ENCODE measurements at places on chromosomes 13 and 19.

DNA sequence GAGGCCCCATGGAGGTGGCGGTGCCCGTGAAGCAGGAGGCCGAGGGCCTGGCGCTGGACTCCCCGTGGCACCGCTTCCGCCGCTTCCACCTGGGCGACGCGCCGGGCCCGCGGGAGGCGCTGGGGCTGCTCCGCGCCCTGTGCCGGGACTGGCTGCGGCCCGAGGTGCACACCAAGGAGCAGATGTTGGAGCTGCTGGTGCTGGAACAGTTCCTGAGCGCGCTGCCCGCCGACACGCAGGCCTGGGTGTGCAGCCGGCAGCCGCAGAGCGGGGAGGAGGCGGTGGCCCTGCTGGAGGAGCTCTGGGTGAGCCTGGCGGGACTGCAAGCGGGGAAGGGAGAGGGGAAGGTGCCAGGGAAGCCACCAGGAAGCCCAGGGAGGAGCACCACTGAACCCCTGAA, 5.8 kb downstream of the ZNF444 start:
- DNase-seq = no peak

GRCh38 chr19:32649751-32650150, 25.2 kb downstream of the ANKRD27 start:
- DNase-seq = no peak

GRCh38 chr19:6066661-6067646, 43.3 kb downstream of the RFX2 start:
- DNase-seq = no peak

- DNase-seq = peak; percentile 99
Observed at GRCh38 chr13:40445557-40445990, 220.9 kb downstream of the FOXO1 start.

DNA sequence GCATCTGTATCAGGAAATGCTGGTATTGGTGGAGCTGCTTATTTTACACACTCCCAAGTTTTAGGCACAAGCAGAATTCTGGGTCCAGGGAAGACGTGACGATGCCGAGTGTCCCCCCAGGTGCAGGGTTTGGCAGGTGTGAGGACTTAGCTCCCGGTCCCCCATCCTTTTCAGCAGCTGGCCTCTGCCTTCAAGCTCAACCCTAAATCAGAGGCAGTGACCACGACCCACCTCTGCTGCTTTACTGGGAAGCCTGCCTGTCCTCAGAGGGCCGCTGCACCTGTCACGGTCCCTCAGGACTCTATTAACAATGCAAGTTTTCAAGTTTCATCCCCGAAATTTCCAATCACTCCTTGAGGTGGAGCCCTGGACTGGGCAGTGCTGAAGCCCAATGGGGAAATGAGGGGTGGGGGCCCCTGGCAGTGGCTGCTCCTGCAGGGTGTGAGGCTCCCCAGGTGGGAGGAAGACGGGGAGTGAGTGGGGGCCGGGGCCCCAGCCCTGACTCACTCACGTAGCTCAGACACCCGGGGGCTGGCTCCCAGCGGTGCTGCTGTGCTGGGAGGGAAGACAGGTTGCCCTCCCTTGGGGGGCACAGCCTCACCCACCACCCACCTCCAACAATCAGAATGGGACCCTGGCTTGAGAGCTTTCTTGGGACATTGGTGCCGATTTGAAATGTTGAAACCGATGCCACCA, 92.6 kb upstream of the MCF2L start:
- DNase-seq = no peak

GRCh38 chr13:94195715-94196114, 283.8 kb downstream of the DCT start:
- no peak for DNase-seq

DNA sequence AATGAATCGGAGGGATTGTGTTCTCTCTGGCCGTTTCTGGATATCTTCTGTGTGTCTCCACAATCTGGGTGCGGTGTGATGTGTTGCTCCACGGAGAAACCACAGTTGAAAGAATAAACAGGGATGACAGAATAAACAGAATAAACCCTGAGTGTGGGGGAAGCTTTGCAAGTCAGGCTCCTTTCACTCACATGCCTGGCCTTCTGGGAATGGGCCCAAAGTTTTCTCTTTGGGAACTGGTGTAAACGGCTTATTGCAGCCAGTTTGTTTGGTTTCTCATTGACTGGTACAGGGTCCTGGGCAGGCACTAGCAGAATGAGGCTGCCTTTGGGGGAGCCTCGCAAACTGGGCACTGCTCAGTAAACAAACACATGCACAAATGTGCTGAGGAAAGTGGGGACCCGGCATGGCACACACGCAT, 324.7 kb downstream of the DLEU7 start:
- DNase-seq = no peak

GRCh38 chr13:114106991-114107685, 25.3 kb downstream of the RASA3 start:
- DNase-seq = no peak

DNA sequence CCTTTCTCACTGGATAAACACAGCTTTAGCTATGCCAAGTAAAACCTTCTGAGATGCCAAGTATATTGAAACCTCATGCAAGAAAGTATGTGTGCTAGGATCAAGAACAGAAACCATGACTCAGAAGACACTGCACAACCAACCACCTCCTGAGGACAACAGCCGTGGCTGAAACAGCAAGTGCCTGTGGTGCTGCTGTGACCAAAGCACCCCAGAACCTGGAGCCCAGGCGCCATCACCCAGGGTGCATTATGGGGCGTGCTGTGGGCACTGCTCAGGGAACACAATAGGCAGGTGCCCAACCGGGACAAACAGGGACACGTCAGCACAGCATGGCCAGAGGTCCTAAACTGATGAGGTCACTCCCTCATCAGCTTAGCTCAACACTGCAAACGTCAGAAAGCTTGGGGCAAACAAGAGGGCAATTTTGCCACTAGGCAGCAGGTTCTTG, 101.3 kb upstream of the SLC15A1 start:
- DNase-seq = peak; percentile 87

- no peak for DNase-seq
Observed at GRCh38 chr19:38880882-38881609, 3.0 kb upstream of the RINL start.

- no peak for DNase-seq
Observed at GRCh38 chr19:17686592-17687024, 1.5 kb downstream of the UNC13A start.

GRCh38 chr13:112756511-112756966, 66.7 kb downstream of the ATP11A start:
- no peak for DNase-seq

- no peak for DNase-seq
Observed at GRCh38 chr13:111855786-111856185, 211.2 kb upstream of the SOX1 start.

DNA sequence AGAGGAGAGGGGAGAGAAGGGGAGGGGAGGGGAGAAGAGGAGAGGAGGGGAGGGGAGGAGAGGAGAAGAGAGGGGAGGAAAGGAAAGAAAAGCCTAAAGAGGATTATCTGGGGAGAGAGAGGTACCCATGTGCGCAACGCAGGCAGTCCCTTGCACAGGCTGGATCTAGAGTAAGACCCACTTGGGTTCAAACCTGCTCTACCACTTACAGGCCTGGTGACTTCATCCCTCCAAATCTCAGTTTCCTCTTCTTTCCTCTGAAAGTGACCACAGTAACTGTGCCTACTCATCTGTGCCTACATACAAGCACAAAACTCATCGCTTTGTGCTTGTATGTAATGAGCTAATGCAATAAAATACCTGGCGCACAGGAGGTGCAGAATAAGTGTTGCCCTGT, 732 bp upstream of the MAP1S start:
- peak; percentile 21 for DNase-seq

GRCh38 chr19:4504297-4504701, 14.0 kb downstream of the PLIN4 start:
- DNase-seq = no peak

DNA sequence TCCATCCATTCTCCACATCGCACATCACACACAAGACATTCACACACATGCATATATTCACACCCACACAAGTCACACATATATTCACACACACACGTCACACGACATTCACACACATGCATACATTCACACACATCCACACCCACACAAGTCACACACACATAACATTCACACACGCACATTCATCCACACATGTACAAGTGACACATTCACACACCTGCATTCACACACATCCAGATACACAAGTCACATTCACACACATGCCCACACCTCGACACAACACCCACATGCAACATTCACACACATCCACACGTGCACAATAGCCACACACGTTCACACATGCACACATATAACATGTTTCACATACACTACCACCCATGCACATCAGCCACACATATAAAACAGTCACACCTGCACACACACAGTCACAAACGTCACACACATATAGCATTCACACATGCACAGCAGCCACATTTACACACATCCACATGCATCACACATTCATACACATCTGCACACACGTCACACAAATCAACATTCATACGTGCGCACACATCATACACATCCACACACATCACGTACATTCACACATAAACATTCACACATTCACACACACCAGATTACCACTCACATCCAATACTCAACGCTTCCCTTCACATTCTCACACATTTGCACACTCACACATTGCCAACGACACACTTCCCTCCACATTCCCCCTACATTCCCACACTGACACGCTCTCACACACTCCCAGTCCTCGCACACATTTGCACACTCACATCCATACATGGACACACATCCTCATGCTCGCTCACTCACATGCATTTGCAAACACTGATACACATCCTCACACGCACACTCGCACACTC, 41.0 kb downstream of the ANKRD10 start:
- DNase-seq = no peak

DNA sequence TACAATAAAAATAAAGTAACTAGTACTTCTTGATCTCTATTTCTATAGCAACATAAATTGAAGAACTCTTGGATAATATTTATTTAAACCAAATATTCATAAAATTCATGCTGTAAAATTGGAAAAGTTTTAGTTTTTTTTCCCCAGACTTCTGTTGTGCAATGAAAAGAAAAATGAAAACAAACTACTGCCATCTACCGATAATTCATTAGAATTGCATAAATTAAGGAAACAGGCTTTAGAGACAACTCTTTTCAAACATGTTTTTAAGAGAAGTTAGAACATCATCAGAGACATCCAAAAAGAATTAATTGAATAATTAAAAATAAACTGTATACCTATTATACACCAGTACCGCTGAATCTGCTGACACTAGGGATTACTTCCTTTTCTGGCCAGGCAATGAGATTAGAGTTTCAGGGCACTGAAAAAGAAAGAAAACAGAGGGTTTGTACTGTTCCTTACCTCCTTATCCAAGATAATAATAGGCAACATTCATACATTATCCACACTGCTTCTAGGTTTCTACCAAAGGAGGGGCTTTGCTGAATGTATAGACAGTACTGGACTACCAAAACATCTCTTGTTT, 4.9 kb downstream of the CCDC122 start:
- peak; percentile 12 for DNase-seq

GRCh38 chr13:103187721-103188156, 121.5 kb upstream of the SLC10A2 start:
- DNase-seq = no peak

GRCh38 chr19:40605216-40605971, 4.2 kb downstream of the LTBP4 start:
- peak; percentile 90 for DNase-seq

- DNase-seq = no peak
Observed at GRCh38 chr19:46759817-46760333, 13.6 kb upstream of the STRN4 start.

- DNase-seq = no peak
Observed at GRCh38 chr13:30807392-30807791, 72.0 kb downstream of the ALOX5AP start.

- no peak for DNase-seq
Observed at GRCh38 chr13:46206143-46206542, 5.6 kb upstream of the LRRC63 start.

GRCh38 chr13:76522083-76522755, 364.0 kb downstream of the KCTD12 start:
- no peak for DNase-seq

DNA sequence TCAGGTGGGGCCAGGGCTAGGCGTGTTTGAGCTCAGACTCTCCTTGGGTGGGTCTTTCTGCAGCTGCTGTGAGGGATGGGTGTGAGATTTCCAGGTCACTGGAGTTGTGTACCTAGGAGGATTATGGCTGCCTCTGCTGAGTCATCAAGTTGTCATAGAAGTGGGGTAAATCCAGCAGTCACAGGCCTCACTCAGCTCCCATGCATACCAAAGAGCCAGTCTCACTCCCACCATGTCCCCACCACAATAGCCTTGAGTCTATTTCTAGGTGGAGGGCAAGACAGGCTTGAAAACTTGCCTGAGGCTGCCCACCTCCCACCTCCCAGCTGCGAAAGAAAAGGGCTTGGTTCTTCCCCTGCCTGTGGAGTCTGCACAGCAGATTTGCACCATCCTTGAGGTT, 194.0 kb upstream of the PCDH17 start:
- no peak for DNase-seq

DNA sequence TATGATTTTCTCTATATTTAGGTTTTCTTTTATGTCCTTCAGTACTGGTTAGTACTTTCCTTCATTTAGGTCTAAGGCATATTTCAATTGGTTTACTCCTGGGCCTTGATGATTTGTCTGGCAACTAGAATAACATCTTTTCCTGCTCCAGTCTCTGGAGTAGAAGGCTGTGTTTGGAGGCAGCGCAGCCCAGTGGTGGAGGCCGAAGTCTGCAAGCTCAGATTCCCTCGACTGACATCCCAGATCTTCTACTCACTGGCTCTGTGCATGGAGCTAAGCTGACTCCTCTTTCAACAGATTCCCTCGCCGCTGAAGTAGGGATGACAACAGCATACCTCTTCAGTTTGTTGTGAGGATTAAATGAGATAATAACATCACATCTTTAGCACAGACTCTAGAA, 141.0 kb downstream of the RAP2A start:
- DNase-seq = peak; percentile 46

- DNase-seq = peak; percentile 16
Observed at GRCh38 chr19:22144394-22144793, 52.4 kb downstream of the ZNF676 start.

GRCh38 chr13:48962281-48962680, 13.4 kb upstream of the FNDC3A start:
- no peak for DNase-seq

GRCh38 chr19:10505583-10506229, 2.5 kb upstream of the KEAP1 start:
- peak; percentile 85 for DNase-seq

- peak; percentile 77 for DNase-seq
Observed at GRCh38 chr13:46321494-46322225, 65.4 kb downstream of the RUBCNL start.

- no peak for DNase-seq
Observed at GRCh38 chr13:111519041-111519440, 198.6 kb downstream of the TEX29 start.

GRCh38 chr19:35858311-35858710, 1.6 kb downstream of the KIRREL2 start:
- no peak for DNase-seq

GRCh38 chr13:39600766-39601165, 2.2 kb downstream of the LHFPL6 start:
- DNase-seq = no peak

GRCh38 chr19:13370948-13371347, 135.3 kb downstream of the CACNA1A start:
- DNase-seq = no peak

GRCh38 chr19:14700711-14701375, 11.0 kb downstream of the ZNF333 start:
- no peak for DNase-seq

All from GM12865 (cell line).